ENCODE measurements at places on chromosomes 1 and 21.

DNA sequence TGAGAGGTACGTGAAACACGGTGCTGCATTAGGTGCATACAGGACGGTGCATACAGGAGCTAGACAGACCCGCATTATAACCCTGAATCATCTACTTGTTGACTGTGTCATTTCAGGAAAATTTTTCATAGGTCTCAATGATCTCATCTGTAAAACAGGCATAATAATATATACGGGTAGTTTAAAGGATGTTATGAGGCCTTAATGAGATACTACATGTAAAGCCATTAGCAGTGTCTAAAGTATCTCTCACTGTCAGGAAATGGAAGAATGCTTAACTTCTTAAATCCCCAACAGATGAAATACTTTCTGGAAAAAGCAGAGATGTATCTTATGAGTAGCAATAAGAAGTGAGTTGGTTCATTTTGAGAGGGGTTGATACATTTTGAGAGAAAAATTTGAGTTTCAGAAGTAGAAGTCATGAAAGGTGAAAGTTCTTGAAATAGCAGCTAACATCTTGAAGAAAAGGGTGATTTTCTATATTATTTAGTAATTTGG is 669.6 kb downstream of the PTPRC start:
- DNase-seq: no peak

DNA sequence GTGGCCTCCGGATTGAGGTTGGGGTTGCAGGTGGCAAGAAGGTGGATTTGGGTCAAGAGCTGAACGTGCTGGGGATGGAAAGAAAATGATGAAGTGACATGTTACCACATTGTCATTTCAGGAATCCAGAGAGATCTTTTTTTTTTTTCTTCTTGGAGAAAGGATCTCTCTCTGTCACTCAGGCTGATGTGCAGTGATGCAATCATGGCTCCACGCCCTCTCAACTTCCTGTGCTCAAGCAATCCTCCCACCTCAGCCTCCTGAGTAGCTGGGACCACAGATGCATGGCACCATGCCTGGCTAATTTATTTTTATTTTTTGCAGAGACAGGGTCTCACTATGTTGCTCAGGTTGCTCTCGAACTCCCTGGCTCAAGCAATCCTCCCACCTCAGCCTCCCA is 80.6 kb downstream of the GON4L start:
- DNase-seq: no peak

- no peak for DNase-seq
Measured at GRCh38 chr1:11598461-11598860, 55.8 kb downstream of the FBXO2 start.

DNA sequence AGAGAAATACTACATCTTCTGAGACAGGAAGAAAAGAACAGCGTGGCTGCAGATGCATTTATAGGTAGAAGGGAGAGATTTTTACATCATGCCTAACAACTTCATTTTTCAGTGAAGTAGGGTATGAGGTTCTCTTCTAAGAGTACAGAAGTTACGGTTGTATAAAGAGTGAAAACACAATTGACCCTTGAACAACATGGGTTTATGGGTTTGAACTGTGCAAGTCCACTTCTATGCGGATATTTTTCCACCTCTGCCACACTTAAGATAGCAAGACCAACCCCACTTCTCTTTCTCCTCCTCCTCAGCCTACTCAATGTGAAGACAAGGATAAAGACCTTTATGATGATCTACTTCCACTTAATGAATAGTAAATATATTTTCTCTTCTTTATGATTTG is 64.5 kb downstream of the RPAP2 start:
- no peak for DNase-seq

DNA sequence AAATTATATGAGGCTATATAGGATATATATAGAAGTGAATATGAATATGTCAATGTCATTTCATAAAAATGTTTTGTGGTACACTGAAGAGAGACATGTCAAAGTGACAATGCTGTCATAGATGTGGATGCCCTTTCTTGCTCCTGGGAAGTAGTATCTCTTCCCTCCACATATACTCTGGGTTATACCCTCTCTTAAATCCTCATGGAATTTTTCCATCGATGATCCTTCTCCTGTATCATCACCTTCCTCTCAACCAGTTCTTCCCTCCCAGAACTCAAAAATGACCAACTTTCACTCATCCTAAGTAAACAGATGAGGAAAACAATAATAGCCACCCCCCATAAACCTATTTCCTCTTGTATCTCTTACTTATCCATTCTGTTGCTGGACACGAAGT is 351.5 kb downstream of the USP25 start:
- DNase-seq: no peak

GRCh38 chr1:186768906-186769305 is 59.8 kb upstream of the PLA2G4A start:
- no peak for DNase-seq

GRCh38 chr1:32881291-32881690 is 5.0 kb upstream of the HPCA start:
- DNase-seq: no peak

DNA sequence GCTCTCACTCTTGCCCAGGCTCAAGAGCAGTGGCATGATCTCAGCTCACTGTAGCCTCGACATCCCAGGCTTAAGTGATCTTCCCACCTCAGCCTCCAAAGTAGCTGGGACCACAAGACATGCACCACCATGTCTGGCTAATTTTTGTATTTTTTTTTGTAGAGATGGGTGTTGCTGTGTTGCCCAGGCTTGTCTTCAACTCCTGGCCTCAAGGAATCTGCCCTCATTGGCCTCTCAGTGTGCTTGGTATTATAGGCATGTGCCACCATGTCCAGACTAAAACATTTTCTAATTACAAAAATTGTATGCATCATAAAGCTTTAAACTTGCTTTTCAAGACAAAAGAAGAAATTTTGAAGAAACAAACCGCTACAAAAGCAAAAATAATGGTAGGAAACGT is 20.1 kb downstream of the CBR1 start:
- DNase-seq: no peak

- no peak for DNase-seq
Measured at GRCh38 chr1:29501227-29501976, 265.1 kb downstream of the PTPRU start.

All from stimulated activated CD4-positive, alpha-beta T cell treated with anti-CD3 and anti-CD28 coated beads, Interleukin-12 subunit alpha, Interleukin-12 subunit beta, amount 100 ng/mL, for 24 hours (primary cell).